ENCODE measurements at places on chromosomes 7 and 10. TPM values are rescaled to one million over a fixed set of nuclear protein-coding genes. Genes with fewer than 3 reads are reported as not detected.

The LAMB1 gene
- total RNA-seq = 64.1 TPM

The NPSR1 gene
- not detected for total RNA-seq

The SPDYE9 gene
- not detected for total RNA-seq

The ZNF239 gene
- 4.3 TPM for total RNA-seq

The EZH2 gene
- 8.6 TPM for total RNA-seq

The HTR5A gene
- not detected for total RNA-seq

The TAC1 gene
- 0.50 TPM for total RNA-seq

Measured in prostate gland (tissue), 2 donors.